ENCODE measurements at places on chromosomes 1 and 21.

DNA sequence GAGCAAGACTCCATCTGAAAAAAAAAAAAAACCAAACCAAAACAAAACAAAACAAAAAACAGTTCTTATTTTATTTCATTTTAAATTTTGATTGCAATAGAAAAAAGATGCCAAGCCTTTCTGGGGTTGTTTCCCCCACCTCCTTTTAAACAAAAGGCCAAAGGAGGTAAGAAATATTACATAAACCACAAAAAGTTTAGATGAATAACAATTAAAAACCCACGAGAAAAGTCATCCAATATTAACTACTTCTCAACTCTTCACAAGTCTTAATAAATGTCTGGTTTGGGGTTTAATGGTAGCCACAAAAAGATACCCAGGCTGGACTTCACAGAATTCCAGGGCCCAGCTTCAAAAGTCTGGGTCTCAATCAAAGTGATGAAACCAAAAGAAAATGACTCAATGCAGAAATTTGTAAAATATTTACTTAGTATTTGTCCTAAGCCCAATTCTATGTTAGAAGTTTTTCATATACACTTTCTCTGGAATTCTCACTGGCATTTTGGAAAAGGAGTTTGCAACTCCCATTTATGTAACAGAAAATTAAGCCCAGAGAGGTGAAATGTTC, 47.0 kb upstream of the SDC3 start:
- DNase-seq: no peak

DNA sequence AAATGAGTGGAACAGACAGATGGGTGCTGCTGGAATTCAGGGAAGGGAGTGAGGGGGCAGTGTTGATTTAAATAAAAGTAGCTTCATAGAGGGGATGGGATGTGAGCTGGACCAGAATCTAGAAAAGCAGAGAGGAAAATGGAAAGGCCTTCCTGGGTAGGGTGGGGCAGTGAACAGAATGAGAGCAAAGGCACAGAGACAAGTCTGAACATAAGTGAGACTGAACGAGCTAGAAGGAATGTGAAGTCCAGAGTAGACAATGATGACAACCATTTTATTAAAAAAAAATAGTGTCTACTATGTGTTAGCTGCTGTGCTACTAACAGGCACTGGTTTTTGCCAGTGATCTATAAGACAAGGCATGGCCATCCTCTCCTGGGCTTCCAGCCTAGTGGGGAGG, 36.0 kb downstream of the ELK4 start:
- DNase-seq: no peak

GRCh38 chr1:30515755-30516484, 207.5 kb downstream of the MATN1 start:
- no peak for DNase-seq

- DNase-seq: no peak
These were observed 8.8 kb downstream of the MYCL start for GRCh38 chr1:39892601-39893595.

DNA sequence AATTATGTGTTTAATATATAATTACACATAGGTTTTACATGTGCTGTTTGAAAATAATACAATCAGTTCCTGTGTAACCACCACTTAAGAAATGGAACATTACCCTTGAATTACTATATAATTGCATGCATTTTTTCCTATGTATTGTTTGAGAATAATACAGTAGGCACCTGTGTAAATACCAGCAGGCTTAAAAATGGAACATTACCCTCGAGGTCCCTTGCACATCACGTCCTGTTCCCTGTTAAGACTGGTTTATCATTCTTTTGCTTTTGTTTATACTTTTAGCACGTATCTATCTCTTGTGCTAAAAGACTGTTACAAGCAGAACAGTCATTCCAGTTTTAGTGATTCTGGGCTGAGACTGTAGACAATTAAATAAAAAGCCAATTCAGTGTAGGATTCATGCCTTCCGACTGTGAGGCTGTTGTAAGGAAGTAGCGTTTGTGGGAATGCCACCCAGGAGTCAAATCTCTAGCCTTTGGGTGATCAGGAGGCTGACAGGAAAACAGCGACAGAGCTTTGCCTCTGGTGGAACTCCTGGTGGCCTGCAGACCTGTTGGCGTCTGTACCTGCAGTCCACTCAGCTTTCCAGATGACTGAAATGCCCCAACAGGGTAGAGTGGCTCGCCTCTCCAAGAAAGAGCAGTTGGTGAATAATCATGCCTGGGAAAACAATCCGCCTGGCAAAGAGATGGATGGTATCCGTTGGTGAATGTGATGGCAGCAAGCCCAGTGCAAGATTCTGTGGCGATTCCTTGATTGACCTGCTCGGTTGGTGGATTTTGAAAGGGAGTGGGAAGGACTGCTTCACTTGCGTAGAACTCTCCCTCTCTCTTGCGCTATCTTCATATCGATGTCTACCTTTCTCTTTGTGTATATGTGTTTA, 58.0 kb downstream of the DISC1 start:
- no peak for DNase-seq

DNA sequence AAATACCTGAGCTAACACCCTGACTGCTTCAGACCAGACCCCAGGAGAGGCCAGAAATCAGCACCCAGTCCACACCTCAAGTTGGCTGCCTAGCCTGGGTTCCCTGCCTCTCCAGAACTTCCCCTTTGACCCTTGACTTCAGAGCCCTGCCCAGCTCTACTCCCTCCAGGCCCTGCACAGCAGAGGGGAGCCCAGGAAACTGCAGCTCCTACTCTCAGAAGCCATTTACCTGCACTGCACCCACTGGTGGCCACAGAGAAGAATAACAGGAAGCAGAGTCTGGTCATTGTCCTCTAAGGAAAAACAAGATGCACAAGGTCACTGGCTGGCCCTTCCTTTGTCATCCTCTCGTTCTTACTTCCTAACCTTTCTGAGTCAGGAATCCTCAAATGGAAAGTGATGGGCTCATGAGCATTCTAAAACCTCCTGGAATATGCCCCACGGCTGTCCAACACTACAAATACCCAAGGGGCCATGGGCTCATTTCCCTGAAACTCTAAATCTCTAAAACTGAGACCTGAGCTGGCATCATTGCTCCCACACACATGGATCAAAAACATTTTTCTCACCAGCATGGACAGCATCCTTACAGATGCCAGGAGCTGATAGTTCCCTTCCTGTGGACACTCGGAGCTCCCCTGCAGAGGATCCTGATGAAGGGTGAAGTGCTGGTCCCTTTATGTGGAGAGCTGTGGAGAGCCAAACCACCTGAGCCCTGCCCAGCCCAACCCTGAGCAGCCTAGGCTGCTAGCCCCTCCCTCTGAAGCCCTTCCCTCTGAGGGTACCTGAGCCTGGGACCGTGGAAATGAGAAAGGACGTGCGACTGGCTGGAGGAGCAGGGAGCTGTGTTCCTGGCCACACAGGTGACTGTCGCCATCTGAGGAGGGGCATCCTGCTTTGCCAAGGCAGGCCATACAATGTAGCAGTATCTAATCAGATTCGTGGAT, at the start of gene ITLN2:
Gene ITLN2 (minus strand): TSS at position 652 of the 947 bp plus-strand sequence. CDS start 68 bp downstream, at position 584.
- DNase-seq: no peak

GRCh38 chr1:145706086-145706664, 993 bp downstream of the PDZK1 start:
- DNase-seq: no peak

DNA sequence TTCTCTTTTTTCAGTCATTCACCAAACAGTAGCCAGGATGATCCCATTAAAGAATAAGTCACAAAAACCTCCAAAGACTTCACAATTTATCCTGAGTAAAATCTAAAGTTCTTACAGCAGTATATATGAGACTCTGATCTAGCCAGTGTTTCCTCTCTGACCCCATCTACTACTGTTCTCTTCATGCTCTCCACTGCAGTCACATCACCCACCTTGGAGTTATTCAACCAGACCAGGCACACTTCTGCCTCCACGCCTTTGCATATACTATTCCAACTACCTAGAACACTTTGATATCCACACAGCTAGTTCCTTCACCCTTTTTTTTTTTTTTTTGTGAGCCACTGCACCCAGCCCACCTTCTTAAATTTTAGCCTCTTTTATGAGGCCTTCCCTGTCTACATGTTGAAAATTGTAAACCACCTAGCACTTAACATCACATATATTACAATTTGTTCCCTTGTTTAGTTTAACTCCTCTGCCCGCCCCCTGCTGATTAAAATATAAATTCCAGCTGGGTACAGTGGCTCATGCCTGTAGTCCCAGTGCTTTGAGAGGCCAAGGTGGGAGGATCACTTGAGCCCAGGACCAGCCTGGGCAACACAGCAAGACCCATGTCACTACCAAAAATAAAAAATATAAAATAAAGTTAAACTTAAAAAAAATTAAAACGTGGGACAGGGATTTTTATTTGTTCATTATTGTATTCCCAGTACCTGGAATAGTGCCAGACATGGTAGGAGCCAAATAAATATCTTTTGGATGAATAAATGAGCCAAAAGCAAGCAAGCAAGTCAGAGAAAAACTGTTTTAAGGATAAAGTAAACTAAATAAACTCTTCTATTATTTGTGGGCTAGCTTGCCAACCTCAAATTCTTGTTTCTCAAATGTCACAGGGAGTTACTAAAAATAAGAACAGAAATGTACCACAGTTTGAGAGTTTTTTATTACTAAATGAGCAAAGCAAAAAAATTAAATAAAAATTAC, 35.2 kb upstream of the MUTYH start:
- DNase-seq: no peak

DNA sequence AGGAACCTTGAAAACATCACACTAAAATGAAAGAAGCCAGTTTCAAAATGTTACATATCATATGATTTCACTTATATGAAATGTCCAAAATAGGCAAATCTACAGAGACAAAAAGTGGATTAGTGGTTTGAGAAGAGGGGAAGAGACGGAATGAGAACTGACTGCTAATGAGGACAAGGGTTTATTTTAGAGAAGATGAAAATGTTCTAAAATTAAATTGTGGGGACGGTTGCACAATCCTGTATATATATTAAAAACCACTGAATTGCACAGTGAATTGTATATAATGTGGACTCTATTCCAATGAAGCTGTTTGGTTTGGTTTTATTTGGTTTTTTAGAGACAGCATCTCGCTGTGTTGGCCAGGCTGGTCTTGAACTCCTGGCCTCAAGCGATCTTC, 35.6 kb downstream of the PRPF38A start:
- no peak for DNase-seq

DNA sequence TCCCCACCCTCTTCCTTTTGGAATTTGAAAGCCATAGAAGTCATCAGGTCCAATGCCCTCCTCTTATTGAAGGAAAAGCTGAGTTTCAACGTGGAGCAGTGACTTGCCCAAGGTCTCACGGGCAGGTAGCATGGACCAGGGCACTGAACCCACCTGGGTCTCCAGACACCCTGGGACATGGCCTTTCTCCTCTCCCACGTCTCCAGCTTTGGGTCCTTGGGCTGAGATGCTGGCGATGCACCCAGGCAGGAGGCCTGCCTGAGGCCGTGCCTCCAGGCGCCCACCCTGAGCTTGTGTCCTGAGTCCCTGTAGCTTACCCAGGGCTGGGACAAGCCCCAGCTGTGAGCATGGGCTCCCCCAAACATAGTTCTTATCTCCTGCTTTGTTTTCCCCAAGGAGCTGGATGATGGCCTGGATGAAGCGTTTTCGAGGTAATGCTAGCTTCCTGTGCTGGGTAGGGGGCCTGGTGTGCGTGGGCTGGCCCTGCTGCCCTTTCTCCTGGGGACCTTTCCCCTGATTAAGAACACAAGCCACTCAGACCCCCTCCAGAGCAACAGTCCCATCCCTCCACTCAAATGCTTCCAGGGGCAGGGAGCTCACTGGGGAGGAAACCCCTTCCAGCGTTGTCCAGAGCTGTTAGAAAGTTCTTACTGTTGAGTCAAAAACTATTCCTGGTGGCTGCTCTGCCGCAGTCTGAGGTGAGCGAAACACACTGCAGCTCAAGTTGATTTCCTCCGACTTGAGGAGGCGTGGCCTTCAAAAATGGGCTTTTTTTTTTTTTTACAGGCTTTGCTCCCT, 21.6 kb downstream of the LDLRAP1 start:
- no peak for DNase-seq

DNA sequence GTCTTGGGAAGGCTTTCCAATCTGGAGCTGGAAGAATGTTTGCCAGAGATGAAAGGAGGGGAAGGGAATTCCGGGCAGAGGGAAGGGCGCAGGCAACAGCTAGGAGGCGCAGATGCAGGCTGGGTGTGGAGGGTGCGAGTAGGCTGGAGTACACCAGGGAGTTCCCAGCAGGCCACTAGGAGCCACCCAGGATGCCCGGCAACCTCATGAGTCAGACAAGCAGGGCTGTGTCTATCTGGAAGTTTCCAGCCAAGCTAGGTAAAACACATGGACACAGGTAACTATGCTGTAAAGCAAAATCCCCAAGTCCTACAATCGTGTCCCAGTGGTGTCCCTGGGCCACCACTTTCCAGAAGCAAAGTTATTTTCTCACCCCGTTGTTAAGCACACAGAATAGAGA, 990 bp upstream of the NBL1 start:
- no peak for DNase-seq

DNA sequence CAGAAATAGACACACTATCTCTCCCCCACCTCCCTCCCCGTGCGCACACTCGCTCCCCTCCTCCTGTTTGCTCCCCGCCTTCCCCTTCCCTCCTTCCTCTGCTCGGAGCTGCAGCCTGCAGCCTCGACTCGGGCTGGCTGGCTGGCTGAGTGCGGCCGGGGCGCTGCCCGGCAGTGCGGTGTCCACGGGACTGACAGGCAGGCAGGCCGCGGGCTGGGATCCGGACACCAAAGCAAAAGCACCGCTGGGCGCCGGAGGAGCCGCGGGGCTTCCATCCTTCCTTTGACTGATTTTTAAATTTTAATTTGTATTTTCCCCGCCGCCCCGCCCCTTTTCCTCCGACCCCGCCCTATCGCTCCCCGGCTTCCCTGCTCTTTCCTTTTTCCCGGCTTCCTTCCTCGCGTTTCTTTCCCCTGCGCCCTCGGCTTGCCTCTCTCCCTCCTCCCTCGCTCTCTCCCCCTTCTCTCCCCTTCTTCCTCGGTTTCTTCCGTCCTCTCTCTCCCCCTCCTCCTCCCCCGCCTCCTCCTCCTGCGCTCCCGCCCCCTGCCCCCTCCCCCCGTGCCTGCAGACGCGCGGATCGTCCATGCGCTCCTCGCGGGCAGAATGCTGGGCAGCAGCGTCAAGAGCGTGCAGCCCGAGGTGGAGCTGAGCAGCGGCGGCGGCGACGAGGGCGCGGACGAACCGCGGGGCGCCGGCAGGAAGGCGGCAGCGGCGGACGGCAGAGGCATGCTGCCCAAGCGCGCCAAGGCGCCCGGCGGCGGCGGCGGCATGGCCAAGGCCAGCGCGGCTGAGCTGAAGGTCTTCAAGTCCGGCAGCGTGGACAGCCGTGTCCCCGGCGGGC, 109.4 kb downstream of the NAV1 start:
- DNase-seq: no peak

- DNase-seq: no peak
These were observed 990 bp upstream of the MRPS6 start for GRCh38 chr21:34072145-34073031.

DNA sequence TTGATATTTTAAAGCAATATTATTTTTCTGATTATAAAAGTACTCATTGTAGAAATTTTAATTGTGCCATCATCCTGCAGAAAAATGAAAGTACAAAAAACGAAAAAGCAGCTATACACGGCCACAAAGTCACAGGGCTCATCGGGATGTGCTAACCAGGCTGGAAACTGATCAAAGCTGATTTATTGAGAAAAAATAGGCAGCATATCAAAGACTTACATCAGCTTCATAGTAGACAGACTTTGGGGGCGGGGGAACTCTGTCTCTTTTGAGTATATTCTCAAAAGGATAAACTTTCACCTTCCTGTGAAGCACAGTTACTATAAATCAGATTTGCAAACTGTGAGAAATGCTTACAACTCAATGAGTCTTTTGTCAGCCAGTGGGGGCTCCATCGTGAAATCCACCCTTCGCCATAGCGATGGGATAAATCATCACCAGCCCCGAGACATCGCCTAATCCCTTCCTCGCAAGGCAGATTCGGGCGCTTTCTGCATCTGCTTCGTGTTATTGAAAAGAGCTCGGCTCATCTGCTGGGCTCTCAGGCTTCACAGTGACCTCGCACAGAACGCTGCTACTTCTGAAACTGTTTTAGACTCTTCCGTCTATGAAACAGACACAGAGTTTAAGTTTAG, 69.2 kb upstream of the ERG start:
- DNase-seq: no peak

Measured in stimulated activated CD8-positive, alpha-beta memory T cell treated with anti-CD3 and anti-CD28 coated beads, Interleukin-2, amount 100 ng/mL, for 1 hour (primary cell).